H4 (cell line): ENCODE measurements at places on chromosomes 5 and 9. TPM values are rescaled to one million over a fixed set of nuclear protein-coding genes. Genes with fewer than 3 reads are reported as not detected.

Gene PCDHA12
- 0.21 and 0.60 TPM in 2 replicates for total RNA-seq

Gene PCDHGA8
- 0.39 and 0.74 TPM in 2 replicates for total RNA-seq

Gene PLCXD3
- 0.02 and 0.06 TPM in 2 replicates for total RNA-seq

Gene EMB
- total RNA-seq: not detected in 2 replicates

Gene CCL27
- total RNA-seq: not detected in 2 replicates

Gene GABBR2
- 0.37 and 0.91 TPM in 2 replicates for total RNA-seq

Gene FAM221B
- not detected in 2 replicates for total RNA-seq

Gene FOXD1
- 5.2 and 5.4 TPM in 2 replicates for total RNA-seq

Gene GRIA1
- total RNA-seq: not detected in 2 replicates

Gene TMC1
- total RNA-seq: not detected in 2 replicates

Gene SIGMAR1
- total RNA-seq: 80.2 and 127 TPM in 2 replicates

Gene PIP5K1B
- 0.72 TPM in 1 of 2 replicates, not detected in the other for total RNA-seq

Gene IFNA21
- total RNA-seq: 0.15 TPM in 1 of 2 replicates, not detected in the other

Gene CDO1
- total RNA-seq: 0.74 and 1.3 TPM in 2 replicates

Gene ACTBL2
- total RNA-seq: 6.7 and 7.0 TPM in 2 replicates

Gene TMEM252
- not detected in 2 replicates for total RNA-seq

Gene PRELID1
- 487 and 500 TPM in 2 replicates for total RNA-seq

Gene FAXDC2
- total RNA-seq: 0.81 and 3.2 TPM in 2 replicates

Gene CDC14B
- total RNA-seq: 14.4 TPM in 2 replicates

Gene TSTD2
- 8.5 and 9.3 TPM in 2 replicates for total RNA-seq

Gene CA9
- 1.3 and 2.1 TPM in 2 replicates for total RNA-seq

Gene GPR150
- not detected in 2 replicates for total RNA-seq

Gene DMRT3
- not detected in 2 replicates for total RNA-seq

Gene MAN1B1
- 38.6 and 62.6 TPM in 2 replicates for total RNA-seq

Gene P4HA2
- total RNA-seq: 83.5 and 85.5 TPM in 2 replicates

Gene FAM81B
- 0.23 TPM in 1 of 2 replicates, not detected in the other for total RNA-seq

Gene DENND1A
- 7.8 and 9.5 TPM in 2 replicates for total RNA-seq

Gene UBTD2
- 34.6 and 34.8 TPM in 2 replicates for total RNA-seq

Gene RBM27
- total RNA-seq: 11.4 and 15.7 TPM in 2 replicates
